ENCODE measurements at places on chromosomes 11 and 22.

- no peak for DNase-seq
Measured at GRCh38 chr22:40953471-40953870, 2.3 kb downstream of the RBX1 start.

- DNase-seq: peak; percentile 30
Measured at GRCh38 chr11:119320776-119321524, 4.0 kb upstream of the MCAM start.

- no peak for DNase-seq
Measured at GRCh38 chr11:109815500-109816150, 277.6 kb upstream of the ZC3H12C start.

DNA sequence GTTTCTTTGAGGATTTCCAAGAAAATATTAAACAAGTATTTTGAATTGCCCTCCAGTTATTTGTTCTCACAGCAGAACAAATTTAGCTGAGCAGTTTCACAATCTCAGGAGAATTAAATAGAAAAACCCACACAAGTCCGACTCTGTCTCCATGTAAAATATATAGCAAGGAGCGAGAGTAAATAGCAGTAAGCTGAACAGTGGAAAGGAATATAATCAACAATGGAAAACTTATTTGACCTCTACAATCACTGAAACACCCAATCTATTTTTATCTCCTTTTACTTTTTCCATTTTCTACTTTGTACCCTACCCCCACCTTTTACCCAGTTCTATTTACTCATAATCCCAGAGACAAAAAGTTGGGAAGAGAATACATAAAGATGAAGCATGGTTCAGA is 34.4 kb downstream of the NARS2 start:
- DNase-seq: no peak

DNA sequence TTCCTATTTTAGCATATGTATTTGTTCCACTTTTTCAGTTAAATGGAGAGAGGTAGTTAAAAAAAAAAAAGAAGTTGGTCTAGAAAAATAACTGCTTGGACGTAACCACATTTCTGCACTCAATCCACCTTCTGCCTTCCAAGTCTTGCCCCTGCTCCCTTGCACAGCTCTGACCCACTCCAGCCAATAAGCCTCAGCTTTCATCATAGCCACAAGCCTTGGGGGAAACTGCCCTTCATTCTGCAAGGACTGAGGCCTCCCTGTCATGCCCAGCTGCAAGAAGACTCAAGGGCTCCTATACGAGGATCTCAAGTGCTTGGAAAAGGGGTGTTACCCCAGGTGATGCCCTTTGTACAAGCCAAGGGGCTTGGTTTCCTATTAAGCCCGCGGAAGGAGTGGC is 36.0 kb upstream of the OAF start:
- DNase-seq: no peak

GRCh38 chr22:37610480-37611129 is 2.0 kb downstream of the GGA1 start:
- DNase-seq: no peak

- no peak for DNase-seq
Measured at GRCh38 chr11:15967966-15968365, 388.4 kb downstream of the SOX6 start.

DNA sequence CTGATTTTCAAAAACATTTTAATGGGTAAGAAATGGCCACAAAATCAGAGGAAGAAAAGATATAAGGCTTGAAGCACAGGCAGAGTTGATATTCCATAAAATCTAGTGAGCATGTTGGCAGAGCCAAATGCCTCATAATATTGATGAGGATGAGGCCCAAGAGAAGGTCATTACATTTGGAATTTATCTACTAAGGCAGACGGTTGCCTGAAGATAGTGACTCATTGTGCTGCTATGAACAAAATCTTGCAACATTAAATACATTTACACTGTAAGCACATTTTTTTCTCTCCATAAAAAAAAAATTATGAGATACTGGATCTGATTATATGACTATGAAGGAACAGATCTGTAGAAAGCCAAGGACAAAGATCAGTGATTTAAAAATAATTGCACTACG is 881.4 kb upstream of the CHORDC1 start:
- no peak for DNase-seq

DNA sequence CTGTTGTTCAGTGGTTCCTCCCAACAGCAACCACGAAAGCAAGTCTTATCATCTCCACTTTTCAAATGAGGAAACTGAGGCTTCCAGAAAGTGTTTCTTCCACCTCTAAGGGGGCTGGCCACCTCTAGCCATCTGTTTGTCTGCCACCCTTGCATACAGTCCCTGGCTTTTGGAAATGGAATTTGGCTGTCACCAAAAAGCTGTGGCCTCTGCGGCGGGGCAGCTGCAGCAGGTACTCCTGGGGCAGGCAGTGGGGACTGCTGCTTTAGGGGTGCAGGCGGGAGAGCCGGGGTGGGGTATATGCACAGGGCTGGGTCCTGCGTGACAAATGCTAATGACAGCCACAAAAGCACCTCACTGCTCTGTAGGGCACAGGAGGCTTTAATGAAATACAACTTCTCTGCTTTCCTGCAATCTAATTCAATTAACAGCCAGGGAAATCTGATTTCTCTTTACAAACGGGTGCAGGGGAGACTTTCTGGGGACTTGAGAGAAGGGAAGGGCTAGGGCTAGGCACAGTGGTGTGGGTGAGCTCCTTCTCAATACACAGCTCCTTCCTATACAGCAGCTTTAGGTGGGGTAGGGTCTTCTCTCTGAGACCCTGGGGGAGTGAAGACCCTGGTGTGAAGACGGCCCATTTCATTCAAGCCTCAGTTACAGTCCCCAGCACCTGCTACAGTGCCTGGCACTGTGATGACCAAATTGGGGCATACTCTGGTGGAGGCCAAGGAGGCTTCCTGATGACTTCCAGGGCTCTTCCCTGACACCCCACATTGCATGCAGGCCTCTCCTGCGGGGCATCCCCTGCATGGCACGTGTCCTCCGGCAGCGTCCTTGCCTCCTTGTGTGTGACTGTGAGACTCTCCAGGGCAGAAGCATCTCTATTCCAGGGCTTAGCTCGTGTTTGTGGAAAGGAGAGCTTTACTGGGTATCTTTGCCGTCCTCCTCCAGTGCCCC is 161.6 kb downstream of the CEP164 start:
- DNase-seq: no peak

- no peak for DNase-seq
Measured at GRCh38 chr22:47042861-47043496, 280.5 kb downstream of the TBC1D22A start.

DNA sequence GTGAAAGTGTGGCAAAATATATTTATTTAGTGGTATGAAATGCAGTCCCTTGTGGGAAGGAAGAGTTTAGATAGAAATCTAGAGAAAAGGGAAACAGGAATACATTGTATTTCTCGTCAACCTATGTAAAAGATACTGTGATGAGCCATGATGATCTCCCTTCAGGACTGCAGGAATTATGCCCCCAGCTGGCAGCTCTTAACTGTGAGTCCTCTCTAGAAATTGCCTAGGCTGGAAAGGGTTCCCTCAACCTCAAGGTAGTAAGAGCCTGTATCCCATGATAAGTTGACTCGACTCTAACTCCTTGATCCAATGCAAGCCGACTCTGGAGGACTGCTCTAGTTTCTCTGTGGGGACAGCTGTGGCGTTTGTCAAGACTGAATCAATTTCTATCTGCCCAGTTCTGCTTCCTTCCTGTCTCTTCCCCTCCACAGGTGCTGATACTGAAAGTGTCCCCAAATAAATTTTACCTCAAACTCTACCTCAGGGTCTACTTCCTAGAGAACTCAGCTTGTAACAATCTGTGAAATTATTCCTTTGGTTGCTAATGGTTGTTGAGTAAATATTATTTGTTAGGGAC is 897.3 kb downstream of the METTL15 start:
- no peak for DNase-seq

DNA sequence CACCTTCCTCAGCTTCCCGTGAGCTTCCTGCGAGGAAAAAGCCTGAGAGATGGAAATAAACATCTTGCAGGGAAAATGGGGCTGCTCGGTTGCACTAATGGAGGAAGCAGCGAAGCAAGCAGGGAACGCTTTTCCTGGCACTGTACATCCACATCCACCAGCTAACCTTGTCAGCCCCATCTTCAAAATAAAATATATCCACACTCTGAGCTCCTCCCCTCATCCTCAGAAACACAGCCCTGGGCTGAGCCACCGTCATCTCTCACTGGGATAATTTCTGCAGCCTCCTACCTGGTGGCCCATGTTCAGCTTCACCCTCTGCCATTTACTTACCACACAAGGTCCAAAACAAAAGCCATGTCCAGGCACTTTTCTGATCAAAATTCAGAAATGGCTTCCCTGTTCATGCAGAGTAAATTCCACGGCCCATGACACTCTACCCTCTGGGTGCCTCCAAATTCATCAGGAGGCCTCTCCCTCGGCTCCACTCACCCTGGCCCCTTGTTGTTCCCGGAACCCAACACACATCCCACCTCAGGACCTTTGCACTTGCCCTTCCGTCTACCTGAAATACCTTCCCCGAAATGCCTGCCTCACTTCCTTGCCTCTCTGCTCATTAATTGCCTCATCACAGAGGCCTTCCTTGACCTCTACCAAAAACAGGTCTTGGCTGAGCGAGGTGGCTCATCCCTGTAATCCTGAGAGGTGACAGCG is 13.0 kb downstream of the C11orf86 start:
- DNase-seq: no peak

DNA sequence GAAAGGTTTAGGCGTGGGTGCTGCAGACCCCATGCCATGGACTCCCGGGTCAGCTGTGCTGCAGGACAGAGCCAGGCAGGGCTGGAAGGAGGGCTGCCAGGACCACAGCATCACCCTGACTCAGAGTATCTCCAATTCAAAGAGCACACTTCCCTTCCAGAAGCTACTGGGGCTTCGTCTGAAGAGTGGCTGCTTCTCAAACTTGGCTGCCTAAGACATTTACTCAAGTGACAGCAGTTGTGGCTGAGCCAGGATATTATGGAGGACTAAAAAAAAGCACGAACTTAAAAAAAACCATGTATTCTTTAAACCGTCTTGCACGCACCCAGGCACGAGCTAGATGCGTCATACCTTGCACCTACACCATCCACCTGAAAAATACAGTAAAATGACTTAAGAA is 13.0 kb upstream of the BID start:
- no peak for DNase-seq

GRCh38 chr11:4184163-4184916 is 89.7 kb downstream of the RRM1 start:
- no peak for DNase-seq

- DNase-seq: no peak
Measured at GRCh38 chr11:32392840-32393239, 42.5 kb downstream of the WT1 start.

GRCh38 chr11:92423115-92424034 is 198.8 kb downstream of the FAT3 start:
- no peak for DNase-seq

Measured in activated T-helper 9 cell treated with anti-CD3 and anti-CD28 coated beads, Interleukin-2, amount 50 U/mL, for 16 hours (primary cell).